ENCODE measurements at places on chromosomes 5 and 9. TPM values are rescaled to one million over a fixed set of nuclear protein-coding genes. Genes with fewer than 3 reads are reported as not detected.

Gene RPP25L
- 19.9 TPM for total RNA-seq

Gene BTNL9
- 5.0 TPM for total RNA-seq

Gene ARID3C
- not detected for total RNA-seq

Gene ARL14EPL
- total RNA-seq, result 0.66 TPM

Gene PKD2L2
- total RNA-seq, result not detected

Gene SLC44A1
- total RNA-seq, result 41.2 TPM

Gene CIZ1
- total RNA-seq, result 85.8 TPM
